Activated T-cell treated with anti-CD3 and anti-CD28 coated beads, Interleukin-2, amount 50 U/mL, for 48 hours (primary cell): ENCODE measurements at places on chromosomes 1 and 21.

DNA sequence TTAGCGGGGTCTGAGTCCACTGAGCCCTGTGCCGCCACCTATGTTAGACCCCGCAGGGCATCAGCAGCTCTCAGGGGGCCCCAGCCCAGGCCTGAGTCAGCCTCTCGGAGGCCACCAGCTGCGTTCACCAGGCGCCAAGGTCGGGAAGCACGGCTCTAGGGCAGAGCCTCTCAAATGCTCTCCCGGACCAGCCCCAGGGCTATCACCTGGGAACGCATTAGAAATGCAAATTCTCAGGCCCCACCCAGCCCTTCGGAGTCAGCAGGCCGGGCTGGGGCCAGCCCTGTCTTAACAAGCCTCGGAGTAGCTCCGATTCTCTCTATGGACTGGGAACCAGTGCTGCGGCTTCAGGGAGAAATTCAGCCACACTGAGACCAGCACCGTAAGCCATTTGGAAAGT, 37.2 kb upstream of the TSPEAR start:
- DNase-seq, result no peak

GRCh38 chr1:217919683-217920388, 288.7 kb downstream of the SPATA17 start:
- no peak for DNase-seq

DNA sequence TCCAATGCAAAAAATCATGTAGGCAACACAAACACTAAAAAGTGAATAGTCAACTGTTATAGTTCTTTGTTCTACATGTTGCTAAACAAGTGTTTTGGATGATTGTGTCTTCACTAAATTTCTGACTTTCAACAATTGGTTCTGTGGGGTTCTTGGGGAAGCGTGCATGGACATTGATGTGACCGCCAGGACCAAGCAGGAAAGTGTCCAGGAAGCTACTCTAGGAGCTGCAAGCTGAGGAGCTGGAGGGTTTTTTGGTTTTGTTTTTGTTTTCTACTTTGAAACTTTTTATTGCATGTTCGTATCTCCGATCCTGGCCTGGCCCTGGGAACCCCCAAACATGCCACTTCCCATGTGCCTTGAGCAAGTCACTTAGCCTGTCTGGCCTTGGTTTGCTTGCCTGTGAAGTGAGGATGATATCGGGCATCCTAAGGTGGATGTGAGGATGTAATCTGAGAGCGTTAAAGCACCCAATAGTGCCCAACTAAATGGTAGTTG, 8.0 kb downstream of the TMPRSS3 start:
- no peak for DNase-seq

- DNase-seq, result no peak
Measured at GRCh38 chr1:169001353-169001752, 105.1 kb upstream of the ATP1B1 start.

DNA sequence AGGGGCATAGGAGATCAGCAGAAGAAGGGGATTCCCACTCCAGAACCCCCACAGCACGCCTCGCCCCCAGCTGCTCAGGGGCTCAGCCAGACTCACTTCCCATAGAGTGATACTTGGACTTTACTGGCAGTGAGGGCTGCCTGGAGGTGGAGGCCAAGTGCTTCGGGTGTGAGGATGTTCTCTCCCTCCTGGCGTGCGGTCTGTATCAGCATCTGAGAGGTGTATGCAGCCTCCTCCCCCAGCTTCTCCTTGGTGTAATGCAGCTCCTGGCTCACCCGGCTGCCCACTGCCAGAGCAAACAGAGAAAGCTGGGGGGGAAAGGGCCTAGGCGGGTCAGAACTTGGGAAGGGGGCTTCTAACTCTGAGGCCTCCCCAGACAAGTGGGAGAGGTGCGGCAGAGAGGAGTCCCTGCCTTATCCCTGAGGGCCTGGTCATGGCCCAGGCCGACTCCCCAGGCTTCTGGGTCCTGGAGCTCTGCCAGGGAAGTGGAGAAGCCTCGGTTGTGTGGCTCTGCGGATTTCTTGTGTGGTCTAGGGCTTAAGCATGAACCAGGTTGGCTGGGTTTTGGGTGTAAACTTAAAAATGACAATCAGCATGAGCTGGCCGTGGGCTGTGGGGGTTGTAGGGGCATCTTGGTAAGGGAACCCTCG, 10.9 kb downstream of the PTCH2 start:
- DNase-seq, result no peak

- no peak for DNase-seq
Measured at GRCh38 chr1:162171111-162171510, 101.6 kb downstream of the NOS1AP start.

GRCh38 chr1:248750496-248750895, 5.1 kb downstream of the LYPD8 start:
- DNase-seq, result no peak

DNA sequence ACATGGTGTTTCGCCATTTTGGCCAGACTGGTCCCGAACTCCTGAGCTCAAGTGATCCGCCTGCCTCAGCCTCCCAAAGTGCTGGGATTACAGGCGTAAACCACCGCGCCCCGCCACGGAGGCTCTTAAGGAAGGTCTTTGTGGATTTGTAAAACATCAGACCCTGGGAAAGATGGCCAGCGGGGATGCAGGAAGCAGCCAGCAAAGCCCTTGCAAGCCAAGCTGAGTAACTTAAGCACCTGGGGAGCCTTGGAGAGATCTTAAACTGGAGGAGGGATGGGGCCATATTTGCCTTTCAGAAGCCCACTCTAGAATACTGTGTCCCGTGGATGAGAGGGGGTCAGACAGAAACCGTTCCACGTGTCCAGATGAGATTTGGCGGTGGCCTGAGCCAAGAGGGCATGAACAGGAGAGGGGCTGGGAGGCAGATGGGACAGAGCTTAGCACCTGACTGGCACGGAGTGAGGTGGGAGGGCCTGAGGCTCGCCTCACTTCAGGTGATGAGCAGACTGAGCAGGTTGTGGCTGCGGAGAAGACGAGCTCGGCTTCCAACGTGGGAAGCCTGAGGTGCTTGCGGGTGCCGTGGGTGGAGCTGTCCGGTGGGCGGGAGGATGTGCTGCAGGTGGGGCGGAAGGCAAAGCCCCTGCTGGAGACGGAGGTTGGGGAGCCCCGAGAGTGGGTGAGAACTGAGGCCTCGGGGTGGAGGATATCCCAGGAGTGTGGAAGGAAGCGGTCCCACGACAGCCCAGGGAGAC, 11.7 kb downstream of the C1orf216 start:
- peak; percentile 37 for DNase-seq

DNA sequence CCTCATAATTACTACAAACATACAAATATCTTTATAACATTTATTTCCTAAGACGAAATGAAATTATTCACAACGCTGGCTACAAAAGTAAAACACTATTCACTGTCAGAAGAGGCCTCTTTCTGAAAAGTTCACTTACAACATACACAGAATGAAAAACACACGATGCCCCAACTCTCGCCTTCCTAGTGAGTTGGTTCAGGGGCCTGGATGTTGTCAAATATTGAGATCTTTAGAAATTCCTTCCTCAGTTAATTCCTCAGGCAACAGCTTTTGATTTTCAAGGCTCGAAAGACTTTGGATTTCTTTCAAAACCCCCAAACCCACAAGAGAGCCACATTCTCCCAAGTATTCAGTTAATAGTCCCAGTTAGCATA, 14.2 kb upstream of the KCNE1 start:
- DNase-seq, result no peak

DNA sequence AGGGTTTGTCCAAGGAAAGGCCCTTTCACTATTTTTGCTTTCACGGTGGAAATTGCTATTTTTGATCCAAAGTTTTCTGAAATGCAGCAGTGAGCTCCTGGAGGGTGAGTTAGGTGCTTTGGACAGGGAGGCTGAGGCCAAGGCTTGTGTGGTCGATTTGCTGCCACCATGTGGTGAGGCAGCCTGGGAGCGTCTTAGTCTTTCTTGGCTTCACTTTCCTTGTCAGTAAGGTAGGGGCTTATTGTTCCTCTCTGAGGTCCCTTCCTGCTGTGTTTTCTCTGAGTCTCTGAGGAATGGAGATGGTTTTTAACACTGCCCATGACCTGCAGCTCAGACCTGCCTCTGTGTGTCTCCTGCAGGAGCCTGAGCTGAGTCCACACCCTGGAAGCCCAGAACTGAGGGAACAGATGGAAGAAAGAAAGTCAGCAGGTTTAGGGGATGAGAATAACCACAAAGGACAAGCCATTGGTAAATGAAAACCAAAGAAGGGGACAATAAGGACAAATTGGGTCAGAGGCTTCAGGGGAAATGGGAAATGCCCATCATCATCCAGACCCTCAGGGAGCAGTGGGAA, 20.1 kb upstream of the S100A10 start:
- DNase-seq, result peak; percentile 60

DNA sequence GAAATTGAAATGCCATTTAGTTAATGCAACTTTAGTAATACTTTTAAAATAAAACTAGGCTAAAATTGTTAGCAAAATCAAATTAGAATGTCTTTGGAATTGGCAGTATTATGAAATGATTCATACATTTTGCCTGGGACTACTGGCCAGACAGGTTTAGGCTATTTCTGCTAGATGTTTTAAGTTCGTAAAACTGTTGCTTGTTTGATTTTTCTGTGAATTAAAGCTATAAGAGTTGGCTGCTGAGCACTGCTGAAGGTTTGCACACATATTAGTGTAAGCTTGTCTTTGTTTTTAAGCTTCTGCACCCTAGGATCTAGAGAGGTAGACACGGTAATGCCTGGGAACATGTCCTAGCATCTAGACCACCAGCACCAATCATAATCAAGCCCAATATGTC, 1094.6 kb upstream of the ADGRL4 start:
- no peak for DNase-seq
